ENCODE measurements at places on chromosomes 2 and 18.

- peak; percentile 1 for DNase-seq
Measured at GRCh38 chr18:79139206-79139605, 70.0 kb downstream of the ATP9B start.

GRCh38 chr2:120238728-120239487 lies 13.7 kb upstream of the RALB start:
- no peak for DNase-seq

DNA sequence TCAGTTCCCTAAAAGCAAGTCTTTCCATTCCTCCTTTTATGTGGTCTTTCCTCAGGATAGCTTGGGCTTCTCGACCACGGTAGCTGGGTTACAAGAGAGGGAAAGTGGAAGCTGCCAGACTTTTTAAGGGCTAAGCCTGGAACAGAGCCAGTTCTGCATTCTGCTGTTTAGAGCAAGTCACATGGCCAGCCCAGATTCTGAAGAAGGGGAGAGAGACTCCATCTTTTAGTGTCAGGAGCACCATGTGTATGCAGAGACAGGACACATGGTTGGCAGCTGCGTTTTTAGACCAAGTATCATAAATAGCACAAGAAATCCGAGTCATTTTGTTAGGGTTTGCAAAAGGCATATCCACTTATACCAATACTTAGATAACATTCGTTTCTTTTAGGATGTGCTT lies 4.7 kb downstream of the HMSD start:
- DNase-seq, result no peak

DNA sequence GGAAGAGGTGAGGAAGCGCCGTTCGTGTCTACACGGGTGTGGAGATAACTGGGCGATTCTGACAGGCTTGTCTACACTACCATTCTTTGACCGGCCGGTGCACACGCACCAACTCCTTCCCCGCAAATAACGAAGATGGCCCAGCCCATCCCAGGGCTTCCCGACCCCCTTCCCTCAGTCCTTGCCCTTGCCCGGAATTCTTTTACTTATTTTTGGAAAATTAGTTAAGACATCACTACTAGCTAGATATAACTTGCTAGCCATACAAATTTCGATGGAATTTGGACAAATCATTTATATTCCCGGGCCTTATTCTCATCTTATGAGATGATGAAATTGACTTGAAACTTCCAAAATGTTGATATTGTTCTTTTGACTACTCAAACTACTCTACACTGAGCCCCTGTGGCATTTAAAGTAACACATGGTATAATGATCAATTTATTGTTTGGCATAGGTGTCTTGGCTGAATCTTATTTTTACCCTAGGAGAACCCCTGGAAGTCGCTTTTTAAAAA lies 1.3 kb downstream of the ERICH2 start:
- DNase-seq, result no peak

DNA sequence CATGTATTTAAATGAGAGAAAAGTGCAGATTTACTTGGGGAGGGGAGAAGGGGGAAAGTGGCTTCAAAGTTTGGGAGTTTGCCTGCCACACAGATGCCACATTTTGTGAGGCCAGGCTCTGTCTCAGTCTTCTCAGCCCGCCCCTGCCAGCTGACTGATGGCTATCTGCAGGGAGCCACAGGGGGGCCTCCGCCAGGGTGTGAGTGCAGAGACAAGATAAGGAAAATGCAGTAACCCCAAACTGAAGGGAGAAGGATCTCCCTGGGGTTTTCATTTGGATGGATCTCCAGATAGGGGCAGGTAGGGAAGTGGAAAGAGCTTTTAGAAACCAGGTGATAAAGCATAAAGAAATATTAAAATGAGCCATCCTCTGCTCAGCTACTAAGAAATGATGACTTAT lies 128.8 kb downstream of the ZNF521 start:
- no peak for DNase-seq

DNA sequence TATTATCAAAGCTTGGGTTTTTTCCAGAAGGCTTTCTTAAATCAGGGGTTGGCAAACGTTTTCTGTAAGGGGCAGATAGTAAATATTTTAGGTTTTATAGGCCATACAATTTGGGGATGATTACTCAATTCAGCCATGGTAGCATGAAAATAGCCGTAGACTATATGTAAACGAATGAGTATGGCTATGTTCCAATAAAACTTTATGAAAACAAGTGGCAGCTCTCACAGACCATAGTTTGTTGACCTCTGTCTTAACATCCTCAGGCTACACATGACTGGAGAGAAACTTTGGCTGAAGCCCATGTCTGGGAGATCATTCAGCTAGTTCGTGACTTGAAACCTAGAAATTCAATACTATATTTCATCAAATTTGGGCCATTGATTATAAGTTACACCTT lies 30.2 kb downstream of the UGP2 start:
- DNase-seq, result no peak

- no peak for DNase-seq
Measured at GRCh38 chr2:106546391-106546990, 59.3 kb downstream of the CD8B2 start.

DNA sequence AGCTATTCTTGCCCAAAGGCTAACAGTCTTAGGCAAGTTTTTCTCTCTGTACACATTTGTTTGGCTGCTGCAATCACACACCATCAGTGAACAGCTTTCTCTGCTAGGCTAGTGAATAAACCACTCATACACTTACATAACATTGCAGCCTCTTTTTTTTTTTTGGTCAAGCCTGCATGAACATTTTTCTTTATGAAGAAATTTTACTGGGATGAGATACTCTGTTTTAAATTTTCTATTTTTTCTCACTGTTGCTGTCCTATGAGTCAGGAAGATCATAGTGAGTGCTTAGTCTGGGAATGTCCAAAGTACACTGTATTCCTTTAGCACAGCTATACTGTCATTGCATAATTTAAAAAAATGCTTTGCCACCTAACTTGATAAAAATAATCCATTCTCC lies 58.5 kb downstream of the ROCK1 start:
- no peak for DNase-seq

DNA sequence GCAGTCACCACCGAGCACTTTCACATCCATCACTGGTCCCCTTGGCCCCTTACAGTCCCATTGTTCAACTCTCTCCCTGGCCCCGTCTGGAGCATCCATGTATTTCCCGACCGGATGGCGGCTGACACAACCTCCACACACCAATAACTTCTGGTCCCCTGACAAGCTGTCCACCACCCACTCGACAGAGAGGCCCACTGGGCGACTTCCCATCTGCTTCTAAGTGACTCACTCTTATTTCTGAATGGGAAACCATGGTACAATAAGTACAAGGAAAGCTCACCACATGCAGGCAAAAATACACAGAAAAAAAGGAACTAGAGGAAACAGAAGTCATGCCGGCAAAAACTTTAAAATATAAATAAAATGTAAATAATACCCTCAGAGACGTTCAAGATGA lies 82.9 kb upstream of the RAB12 start:
- no peak for DNase-seq

DNA sequence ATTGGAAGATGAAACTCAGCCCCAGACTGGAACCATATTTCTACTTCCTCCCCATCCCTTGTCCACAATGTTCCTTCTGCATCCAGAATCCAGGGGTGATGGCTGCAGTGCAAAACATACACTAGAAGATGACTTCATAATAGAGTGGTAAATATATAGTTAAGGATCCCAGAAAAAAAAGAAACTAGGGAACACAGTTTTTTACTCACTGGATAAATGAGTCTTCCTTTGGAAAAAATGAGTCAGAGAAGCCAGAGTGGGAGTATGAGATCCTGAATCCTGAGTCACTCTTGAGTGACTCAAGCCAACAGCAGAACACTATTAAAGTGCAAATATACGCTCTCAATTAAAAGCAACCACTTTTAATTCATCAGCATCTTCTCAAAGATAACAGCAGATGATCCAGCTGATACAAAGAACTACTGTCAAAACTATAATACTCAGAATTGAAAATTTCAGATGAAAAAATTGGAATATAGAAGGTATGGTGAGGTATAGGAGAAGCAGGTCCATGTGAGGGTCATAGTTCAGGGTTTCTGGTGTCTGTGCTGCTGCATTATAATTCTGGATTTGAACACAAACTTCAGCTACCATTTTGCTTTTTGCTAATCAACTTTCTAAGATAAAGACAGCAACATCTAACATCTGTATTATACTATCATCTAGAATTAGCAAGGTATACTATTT lies 987.2 kb upstream of the CDH2 start:
- DNase-seq, result no peak

DNA sequence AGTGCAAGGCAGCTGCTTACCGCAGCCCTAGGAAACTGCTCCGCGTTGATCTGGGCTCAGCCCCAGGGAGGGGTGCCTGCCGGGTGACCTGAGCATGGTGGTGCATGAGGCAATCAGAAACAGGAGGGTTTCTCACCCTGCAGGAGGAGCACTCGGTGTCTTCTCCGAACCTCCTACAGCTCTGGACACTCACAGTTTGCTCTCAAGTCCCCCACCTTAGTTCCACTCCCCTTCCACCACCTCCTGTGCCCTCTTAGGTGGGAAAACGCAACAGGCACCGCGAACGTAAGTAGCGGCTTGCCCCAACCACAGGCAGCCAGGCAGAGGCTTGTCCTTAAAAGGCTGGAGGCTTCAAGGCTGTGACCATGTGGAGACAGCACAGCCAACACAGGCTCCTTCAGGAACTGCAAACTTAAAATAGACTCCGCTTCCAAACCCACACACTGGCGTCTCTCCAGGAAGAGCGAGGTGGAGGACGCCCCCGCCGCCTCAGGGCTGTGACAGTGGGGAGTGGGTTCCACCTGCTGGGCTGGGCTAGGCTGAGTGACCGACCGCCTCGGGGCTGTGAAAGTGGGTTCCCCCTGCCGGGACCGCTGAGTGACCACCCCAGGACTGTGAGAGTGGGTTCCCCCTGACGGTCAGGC lies 71.6 kb downstream of the NDUFA10 start:
- DNase-seq, result no peak

DNA sequence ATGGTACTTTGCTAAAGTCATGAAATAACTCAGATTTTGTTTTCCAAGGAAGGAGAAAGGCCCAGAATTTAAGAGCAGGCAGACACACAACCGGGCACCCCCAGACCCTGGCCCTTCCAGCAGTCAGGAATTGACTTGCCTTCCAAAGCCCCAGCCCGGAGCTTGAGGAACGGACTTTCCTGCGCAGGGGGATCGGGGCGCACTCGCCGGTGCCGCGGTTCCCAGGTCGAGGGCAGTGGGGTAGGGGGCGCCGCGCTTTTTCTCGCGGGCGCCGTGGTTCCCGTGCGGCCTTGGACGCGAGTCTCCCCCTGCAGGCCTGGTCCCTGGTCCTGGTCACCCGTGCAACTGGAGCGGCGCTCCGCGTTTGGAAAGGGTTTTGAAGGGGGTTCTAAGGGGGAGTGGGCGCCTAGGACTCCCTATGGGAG lies 1.2 kb downstream of the ZNF236 start:
- no peak for DNase-seq

DNA sequence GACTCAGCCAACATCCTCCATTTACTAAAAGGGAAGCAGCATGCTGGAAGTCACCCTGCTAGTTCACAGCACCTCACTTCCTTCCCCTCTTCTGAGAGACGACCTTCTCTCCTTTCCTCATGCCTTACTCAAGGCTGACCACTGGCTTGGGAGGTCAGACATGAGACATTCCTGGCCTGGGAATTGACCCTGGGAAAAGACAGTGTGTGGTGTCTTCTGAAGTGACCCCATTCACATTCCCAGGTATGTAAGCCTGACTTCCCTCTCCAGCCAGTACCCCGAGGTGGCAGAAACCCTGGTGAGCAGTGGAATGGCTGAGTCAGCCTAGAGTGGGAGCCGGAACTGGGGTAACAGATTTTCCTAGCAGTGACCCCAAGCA lies 92.4 kb downstream of the PLB1 start:
- no peak for DNase-seq

DNA sequence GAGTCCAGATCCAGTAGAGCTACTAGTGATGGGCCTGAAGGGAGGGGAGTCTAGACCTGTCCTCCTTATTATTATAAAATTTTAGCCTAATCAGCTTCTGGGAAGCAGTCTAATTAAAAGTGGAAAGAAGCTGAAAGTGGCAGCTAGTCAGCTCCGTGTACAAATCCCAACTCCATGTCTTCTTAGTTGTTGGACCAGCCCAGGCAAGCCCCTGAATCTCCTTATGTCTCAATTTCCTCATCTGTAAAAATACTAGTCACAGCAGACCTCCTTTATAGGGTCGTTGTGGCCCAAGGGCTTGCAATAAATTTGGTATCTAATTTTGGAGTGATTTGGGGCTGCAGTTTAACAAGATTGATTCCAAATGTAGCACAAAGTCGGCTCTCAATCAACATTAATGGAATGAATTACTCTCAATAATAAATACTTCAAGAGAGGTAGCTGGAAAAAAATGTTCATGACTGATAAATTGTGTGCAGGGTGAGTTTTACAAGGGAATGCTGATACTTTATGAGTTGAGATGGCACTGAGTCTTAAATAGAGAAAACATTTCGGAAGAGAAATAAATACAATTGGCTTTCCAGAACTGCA lies 118.3 kb upstream of the NDUFV2 start:
- DNase-seq, result no peak

DNA sequence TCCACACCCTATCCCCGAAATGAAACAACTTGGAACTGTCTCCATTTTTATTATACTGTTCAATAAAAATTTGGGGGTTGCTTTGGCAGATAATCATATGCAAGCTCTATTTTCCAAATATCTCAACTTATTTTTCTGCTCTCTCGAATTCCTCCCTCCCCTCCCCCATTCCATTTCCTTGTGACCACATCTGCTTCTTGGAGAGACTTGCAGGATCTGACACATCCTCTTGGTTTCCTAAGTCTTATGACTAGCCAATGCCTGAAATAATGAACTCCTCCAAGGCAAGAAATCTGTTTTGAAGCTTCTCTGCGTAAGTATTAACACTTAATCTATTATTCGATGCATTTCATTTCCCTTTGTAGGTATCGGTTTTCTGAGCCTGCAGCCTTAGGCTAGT lies 16.1 kb downstream of the TGIF1 start:
- no peak for DNase-seq

DNA sequence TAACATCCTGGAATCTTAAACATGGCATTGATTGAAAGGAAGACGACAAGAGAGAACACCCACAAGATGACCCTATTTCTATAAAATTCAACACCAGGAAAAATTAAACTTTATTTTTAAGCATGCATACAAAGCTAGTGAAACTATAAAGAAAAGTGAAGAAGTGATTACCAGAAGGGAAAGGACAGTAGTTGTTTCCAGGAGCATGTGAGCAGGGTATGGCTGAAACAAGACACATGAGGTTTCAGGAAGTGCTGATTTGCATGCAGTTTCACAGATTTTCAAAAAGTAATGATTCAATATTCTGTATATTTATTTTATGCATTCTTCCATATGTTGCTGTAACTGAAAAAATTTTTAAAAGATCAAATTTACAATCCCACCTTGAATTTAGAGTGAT lies 24.6 kb upstream of the DAW1 start:
- DNase-seq, result no peak

- DNase-seq, result no peak
Measured at GRCh38 chr2:174334278-174334715, 457 bp upstream of the SP9 start.
